ENCODE measurements at places on chromosomes 5 and 9. TPM values are rescaled to one million over a fixed set of nuclear protein-coding genes. Genes with fewer than 3 reads are reported as not detected.

DNA sequence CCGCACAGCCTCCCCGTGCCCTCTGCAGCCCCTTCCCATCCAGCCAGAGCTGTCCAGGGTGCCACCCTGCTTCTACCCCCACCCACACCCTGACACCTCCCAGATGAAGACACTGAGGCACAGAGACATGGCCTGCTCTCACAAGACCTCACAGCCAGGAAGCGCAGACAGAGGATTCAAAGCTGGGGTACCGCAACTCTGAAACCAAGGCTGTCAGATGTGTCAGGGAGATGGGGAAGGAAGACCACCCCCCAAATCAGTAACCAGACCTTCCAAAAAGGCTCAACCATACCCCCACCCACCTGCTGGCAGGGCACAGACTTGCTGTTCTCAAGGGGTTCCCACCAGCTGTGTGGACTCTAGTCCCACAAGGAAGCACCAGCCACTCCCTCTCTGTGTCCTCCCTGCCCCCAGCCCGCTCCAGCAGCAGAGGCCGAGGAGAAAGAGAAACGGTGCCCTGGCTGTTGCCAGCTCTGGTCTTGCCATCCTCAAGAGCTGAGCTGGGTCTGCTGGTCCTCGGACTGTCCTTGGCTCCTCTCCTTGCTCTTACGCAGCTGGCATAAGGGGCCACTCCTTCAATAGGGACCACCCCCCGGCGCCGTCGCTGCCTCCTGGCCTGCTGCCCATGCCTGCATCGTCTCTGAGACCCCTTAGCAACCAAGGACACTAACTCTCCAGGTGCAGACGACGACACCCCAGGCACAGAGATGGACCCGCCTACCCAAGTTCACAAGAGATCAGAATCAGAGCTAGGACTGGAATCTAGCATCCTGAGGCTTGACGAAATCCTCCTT lies 699 bp downstream of the AKNA start:
- DNase-seq: peak; percentile 83

DNA sequence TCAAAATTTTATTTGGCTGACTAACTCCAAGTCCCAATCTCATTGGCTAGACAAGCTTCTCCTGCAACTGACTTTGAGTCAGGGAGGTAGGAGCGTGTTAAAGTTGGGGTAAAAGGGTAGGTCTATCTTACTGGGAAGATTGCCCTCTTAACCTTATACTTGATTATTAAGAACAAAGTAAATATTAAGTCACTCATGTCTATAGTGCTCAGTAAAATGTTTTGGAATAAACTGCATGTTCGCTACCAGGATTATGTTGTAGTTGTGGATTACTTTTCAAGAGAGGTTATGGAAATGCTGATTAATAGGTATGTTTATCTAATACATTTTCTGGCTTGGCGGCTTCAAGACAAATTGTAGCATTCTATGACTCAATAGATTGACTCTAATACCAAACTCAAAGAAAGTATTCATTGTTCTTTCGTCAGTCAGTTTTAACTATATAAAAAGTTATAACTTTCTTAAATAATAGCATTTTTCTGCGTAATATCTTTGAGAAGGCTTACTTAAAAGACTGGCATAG lies 539.1 kb downstream of the PSAT1 start:
- DNase-seq: no peak

DNA sequence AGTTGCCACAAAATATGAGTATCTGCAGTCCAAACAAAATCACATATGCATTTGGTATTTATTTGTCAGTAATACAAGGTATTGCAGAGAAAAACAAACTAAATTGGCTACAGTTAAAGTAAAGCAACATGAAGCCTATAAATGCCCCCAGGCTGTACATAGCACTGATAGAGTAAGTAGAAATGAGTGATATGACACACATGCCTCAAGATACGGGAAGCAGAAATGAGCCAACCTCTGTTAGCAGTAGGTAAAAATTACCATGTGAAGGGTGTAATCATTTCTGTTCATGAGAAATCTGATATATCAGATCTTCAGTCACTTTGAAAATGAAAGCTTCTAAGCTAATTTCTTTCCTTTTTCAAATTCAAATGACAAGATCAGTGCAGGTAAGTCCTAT lies 131.1 kb downstream of the CHSY3 start:
- DNase-seq: no peak

GRCh38 chr9:4762886-4763541 lies 22.0 kb upstream of the AK3 start:
- DNase-seq: no peak

DNA sequence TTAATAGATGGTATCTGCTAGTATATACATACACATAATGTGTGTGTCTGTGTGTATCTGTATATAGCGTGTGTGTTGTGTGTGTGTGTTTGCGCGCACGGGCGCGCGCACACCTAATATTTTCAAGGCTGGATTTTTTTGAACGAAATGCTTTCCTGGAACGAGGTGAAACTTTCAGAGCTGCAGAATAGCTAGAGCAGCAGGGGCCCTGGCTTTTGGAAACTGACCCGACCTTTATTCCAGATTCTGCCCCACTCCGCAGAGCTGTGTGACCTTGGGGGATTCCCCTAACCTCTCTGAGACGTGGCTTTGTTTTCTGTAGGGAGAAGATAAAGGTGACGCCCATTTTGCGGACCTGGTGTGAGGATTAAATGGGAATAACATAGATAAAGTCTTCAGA lies 757 bp downstream of the FXN start:
- DNase-seq: no peak

DNA sequence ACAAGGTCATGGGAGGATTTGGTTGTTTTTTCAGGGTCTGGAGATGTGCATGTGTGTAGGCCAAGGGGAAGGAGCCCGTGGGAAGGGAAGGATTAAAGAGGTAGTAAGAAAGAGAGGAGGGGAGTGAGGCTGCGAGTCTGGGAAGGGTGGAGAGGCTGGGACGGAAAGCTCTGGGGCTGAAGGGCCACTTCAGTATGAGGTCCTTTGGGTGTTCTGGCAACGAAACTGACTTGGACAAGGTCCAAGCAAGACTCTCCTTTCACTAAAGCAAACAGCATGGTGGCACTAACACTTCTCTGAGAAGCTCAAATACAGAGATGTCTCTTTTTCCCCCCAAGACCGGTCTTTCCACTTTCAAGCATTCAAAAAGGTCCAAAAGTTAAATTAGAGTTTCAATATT lies 394.5 kb downstream of the ARHGEF28 start:
- no peak for DNase-seq

- DNase-seq: no peak
Measured at GRCh38 chr5:168931638-168932345, 352.6 kb upstream of the PANK3 start.

DNA sequence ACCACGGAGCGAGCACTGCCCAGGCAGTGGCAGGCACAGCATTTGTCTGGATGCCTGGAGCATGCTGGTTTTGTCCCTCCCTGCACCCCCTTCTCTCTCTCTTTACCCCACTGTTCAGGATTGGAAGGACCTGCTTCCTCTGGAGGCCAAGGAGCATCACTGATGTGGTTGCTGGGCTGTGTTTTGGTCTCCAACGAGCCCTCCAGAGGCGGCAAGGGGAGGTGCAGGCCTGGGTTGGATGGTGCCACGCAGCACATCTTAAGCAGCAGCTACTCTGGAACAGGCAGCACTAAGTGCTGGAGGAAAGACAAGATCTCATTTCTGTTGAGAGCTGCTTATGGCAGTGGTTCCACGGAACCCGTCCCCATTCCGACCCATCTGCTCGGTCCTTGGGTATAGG lies 139.6 kb downstream of the CMYA5 start:
- no peak for DNase-seq

- no peak for DNase-seq
Measured at GRCh38 chr5:147791181-147791580, 8.7 kb upstream of the JAKMIP2 start.

DNA sequence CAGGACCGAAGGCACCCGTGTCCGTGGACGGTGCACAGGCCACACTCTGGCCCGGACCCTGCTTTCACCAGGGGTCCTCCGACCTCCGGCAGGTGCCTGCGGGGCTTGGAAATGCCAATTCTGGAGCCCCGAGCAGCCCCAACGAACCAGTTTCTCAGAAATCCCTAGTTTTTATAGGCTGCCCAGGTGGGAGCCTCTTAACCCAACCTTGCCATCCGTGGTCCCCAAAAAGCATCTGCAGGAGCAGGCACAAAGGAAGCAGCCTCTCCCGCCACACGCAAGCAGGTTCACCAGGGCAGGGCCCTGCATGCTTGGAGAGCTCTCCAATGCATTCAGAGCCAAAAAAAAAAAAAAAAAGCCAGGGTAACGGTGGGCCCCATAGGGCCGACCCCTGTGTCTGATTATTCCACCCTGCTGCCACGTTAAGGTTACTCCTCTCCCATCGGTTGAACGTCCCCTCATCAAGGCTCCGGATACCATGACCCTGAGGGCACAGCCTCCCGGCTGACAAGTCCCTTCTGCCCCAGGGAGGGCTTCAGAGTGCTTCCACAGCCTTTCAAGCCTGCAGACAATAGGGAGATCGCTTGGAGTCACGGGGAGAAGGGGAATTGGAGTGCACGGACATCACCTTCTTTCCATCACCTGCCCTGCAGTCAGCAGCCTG lies 796 bp upstream of the TPRN start:
- no peak for DNase-seq

The LRRTM2 gene
- total RNA-seq: 0.24 TPM

The CAPSL gene
- total RNA-seq: not detected

- DNase-seq: no peak
Measured at GRCh38 chr9:71861618-71862017, 49.4 kb downstream of the ABHD17B start.

GRCh38 chr9:81896070-81896469 lies 32.2 kb upstream of the SPATA31D4 start:
- no peak for DNase-seq

GRCh38 chr5:14226992-14227391 lies 83.8 kb downstream of the TRIO start:
- DNase-seq: no peak

DNA sequence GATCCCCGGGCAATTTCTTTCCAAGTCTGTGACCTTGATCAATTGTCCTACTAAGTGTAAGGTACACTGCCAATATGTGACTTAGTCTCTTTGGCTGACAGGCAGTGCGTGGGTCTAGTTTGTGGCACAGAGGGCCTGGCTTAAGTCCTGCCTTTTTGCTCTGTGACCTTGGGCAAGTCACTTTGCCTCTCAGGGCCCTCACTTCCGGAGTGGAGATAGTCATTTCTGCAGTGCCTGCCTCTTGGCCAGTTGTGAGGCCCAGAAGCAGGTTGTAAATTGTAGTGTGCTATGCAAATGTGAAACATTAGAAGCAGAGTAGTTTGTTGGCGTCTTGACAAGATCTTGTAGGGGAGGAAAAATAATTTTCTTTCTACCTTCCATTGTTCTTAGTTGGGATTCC lies 39.0 kb downstream of the KIF4B start:
- no peak for DNase-seq

DNA sequence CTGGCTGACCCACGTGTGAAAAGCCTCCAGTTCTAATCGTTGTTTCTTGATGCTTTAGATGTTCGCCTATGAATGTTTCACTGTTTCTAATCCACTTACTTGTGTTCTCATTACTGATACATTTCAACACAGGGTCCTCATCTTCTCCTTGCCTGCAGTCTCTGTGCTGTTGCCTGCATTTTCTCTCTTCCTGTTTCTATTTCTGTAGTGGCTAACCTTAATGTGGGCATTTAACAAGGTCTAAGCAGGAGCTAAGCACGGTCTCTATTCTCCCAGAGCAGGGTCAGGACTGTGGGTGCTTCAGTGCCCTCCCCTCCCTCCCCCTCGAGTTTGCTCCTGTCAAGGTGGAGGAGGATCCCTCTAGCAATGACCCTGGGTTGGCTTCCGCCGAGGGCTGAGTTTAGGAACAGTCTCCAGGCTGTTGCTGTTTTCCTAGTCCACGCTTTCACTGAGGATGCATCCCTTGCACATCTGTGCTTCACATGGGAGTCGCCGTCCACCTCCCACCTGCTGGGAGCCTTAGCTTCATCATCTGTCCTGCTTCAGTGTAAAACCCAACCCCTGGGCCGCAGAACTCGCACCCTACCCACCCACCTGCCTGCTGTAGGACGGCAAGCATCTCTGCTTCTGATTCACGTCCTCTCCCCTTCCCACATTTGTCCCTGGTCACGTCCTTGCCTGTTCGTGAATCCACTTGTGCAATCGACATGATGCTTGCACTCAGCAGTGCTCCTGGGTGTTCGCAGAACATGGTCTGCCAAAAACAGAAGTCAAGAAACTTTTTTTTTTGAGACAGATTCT lies 2.4 kb upstream of the EXOC3 start:
- peak; percentile 45 for DNase-seq

DNA sequence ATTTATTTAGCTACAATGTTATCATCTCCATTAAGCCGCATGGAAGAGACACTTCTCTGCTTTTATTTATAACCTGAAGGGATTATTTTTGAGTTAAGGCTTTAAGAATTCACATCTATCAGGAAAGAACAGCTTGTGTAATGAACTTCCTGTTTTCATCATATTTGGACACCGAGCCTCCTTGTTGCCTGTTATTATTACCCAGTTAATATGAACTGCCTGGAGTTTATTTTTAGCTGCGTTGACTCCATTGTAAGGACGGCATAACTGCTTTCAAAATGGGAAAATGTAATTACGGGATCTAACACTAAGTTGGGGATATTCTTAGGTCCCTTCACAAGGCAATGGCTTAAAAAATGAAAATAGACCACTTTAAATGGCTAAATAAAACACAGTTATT lies 89.0 kb upstream of the NR4A3 start:
- no peak for DNase-seq

DNA sequence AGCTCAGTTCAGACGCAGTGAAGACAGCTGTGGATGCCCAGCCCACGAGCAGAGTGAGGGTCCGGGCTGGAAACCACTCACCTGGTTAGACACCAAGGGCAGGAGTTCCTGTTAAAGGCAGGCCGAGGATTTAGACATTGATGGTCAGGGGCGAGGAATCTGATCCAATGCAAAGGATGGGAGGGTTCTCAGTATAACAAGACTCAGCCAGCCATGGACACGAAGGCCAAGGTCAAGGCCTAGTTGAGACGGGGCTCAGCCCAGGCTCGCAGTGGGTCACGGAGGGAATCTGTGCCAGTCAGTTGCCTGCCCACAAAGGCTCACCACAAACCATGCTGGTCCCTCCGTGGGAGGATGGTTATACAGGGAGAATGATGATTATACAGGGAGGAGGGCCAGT lies 63.3 kb upstream of the FCN1 start:
- no peak for DNase-seq

The COL5A1 gene
- 159 TPM for total RNA-seq

The PCDHGC4 gene
- total RNA-seq: 2.8 TPM
